ENCODE measurements at places on chromosomes 16 and 17.

DNA sequence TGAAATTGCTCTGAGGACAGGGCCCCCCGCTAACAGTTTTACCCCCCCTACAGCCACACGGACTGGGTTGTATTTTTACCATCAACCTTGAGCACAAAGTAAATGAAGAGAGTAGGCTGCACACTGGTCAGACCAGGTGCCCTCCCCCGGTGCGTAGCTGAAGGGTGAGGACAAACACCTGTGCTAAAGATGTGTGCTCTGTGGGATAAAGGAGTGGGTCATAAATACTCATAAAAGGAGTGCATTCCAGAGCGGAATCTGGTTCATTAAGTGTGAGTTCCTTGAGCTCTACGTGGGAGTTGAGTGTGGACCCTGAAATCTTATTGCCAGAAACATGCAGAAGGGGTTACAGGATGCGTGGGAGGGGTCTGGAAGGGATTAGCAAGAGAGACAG is 217.0 kb downstream of the CCDC182 start:
- no peak for DNase-seq

DNA sequence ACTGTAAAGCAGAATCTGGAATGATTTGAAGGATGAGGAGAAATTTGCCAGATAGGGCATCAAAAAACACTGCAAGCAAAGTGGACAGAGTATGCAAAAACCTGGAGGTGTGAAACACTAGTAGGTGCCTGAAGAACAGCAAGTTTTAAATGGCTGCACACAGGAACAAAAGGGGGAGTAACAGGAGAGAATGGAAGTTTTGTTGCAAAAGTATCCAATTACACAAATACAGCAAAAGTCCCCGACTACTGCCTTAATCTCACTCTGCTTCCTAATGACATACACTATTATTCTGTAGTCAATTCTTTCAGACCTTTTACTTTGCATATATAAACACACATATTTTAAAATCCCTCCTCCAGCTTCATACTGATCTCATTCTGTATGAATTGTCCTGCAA is 1.5 kb downstream of the HEATR6 start:
- no peak for DNase-seq

GRCh38 chr17:2995886-2996809 is 67.3 kb downstream of the OR1D5 start:
- DNase-seq, result no peak

DNA sequence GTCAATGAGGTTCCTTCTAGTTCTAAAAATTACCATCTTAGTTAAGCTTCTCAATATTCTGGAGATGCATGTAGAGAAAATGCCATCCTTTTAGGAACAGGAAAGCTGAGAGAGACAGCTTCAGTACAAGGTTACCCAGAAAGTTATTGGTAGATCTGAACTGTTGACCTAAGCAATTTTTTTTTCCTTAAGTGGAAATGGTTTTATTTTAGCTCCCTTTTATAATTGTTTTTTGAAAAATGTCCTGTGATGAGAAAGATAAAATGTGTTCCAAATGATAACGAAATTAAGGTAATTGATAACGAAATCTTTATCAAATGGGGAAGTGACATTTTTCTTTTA is 8.2 kb downstream of the PSMD7 start:
- no peak for DNase-seq

All from stimulated activated CD8-positive, alpha-beta memory T cell treated with anti-CD3 and anti-CD28 coated beads, Interleukin-7, amount 100 ng/mL, for 24 hours (primary cell).